ENCODE measurements at places on chromosomes 2 and 18. TPM values are rescaled to one million over a fixed set of nuclear protein-coding genes. Genes with fewer than 3 reads are reported as not detected.

DNA sequence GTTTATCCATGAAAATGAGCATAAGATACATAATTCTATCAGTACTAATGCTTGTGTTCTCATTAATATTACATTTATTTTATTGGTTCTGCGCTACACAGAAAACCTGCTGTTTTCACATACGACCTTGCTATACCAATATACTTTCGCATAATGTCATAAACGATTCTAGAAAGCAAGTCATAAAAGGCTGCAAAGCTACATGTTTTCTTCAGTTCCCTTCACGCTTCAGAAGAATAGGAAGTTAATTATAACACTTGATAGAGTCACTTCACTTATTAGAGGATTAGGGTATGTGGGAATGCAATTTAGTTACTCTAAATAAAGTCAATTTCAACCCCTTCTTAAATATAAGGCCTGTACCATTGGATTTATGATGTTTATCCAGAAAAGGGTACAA, 29.0 kb downstream of the PSME4 start:
- no peak for DNase-seq
- peaks cover 1% of the 10 kb centered on the region for H3K36me3 ChIP-seq
- H3K4me3 ChIP-seq, result no peak overlapping the region
- H3K27me3 ChIP-seq, result no peaks in the 10 kb centered on the region

SCYGR4 gene
- not detected for total RNA-seq

DNA sequence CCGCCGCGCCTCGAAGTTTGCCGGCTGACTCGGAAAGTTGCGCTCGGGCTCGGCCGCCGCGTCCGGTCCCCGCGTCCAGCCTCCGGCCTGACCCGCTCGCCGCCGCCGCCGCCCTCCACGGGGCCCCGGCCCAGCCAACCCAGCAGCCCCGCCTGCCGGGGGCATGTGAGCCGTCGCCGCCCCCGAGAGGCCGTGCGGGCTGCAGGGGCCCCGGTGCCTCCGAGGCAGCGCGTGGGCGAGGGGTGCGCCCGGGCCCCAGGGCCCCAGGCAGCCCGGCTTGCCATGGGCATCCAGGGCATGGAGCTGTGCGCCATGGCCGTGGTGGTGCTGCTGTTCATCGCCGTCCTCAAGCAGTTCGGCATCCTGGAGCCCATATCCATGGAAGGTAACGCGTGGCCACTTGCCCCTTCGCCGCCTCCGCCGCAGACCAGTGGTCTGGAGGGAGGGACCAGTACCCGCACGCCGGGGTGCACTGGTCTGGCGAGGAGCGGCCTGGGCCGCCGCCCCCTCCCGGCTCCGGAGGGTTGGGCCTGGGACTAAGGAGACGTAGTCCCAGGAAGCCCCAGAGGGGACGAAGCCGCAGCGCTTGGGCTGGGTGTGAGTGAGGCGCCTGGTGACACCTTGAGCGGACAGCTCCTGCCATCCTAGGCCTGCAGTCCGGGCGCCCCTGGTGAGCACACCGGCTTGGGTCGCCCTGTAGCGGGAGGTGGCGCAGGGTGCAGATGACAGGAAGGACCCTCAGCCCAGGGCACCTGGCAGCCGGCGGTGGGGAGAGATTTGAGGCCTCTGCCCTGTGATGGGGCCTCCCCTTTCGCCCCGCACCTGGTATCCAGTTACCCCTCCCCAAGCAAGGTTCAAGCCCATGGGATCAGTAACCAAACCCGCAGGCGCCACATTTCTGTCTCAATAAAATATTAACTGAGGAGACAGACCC, 49.9 kb downstream of the KCNIP3 start:
- peak overlapping the region; percentile 40 for H3K27ac ChIP-seq
- H3K27me3 ChIP-seq, result no peaks in the 10 kb centered on the region
- H3K36me3 ChIP-seq, result no peaks in the 10 kb centered on the region
- peak overlapping the region; percentile 77 for H3K4me3 ChIP-seq

- H3K4me3 ChIP-seq, result no peak overlapping the region
- no peak overlapping the region for H3K27ac ChIP-seq
- no peaks in the 10 kb centered on the region for H3K36me3 ChIP-seq
These were observed 364.4 kb downstream of the ZNF521 start for GRCh38 chr18:24987303-24988252.

GRCh38 chr2:234919711-234920110, 32.1 kb upstream of the SH3BP4 start:
- no peak overlapping the region for H3K27ac ChIP-seq
- no peaks in the 10 kb centered on the region for H3K27me3 ChIP-seq
- no peaks in the 10 kb centered on the region for H3K4me1 ChIP-seq
- DNase-seq, result no peak

DNA sequence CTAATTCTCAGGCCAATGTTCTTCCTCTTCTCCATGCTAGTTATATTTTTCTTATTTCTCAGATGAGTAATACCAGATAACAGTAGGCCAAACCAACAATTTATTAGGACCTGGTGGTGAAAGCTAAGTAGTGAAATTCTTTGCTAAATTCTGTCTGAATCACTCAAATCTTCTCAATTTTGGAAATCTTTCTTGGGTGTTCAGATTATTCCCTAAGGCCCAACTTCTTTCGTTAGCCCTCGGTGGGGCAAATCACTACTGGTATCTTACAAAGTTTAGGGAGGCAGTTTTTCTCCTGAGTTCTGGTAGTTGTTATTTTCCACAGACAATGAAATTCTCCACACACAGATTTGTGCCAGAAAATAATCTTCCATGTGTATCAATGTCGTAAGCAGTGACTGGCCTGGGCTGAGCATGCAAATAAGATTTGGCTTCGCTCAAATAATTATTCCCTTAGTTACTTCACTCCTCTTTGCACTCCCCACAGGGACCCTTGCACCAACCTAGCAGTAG, 443.5 kb upstream of the SLC14A2 start:
- no peaks in the 10 kb centered on the region for H3K4me1 ChIP-seq
- H3K27me3 ChIP-seq, result no peaks in the 10 kb centered on the region
- no peak overlapping the region for H3K27ac ChIP-seq

DNA sequence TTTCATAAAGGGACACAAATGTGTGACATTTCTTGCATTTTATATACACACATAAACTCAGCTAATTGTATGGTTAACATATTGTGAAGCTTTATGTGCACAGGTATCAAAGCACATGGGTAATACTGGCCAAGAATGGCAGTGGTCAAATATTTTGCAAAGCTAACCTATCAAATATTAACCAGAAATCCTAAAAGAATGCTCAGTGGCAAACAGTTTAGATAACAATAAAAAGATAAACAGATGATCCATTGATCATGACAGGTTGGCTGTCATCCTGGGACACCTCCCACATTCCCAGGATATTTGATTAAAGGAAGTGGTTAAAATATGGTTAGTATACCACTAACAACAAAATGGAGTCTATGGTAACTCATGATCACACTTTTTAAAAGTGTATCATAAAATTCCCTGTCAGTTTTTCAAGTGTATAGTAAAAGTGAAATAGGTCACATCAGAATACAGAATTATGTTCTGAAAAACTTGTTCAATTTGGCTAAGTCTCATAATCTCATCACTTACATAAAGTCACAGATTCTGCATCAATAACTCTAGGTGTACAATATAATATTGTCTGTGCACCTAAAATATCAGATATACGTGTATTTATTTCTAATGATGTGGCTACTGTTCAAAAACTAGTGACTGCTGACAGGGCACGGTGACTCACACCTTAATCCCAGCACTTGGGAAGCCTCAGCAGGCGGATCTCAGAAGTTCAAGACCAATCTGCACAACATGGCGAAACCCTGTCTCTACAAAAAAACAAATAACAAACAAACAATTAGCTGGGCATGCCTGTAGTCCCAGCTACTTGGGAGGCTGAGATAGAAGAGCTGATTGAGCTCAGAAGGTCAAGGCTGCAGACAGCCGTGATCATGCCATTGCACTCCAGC, 48.9 kb downstream of the CDH2 start:
- no peak overlapping the region for H3K4me3 ChIP-seq
- peaks cover 16% of the 10 kb centered on the region for H3K4me1 ChIP-seq
- H3K27ac ChIP-seq, result no peak overlapping the region
- no peaks in the 10 kb centered on the region for H3K36me3 ChIP-seq

- H3K27me3 ChIP-seq, result no peaks in the 10 kb centered on the region
- no peak overlapping the region for H3K4me3 ChIP-seq
- H3K4me1 ChIP-seq, result no peaks in the 10 kb centered on the region
- H3K36me3 ChIP-seq, result no peaks in the 10 kb centered on the region
- no peak for DNase-seq
These were observed 91.0 kb downstream of the CSRNP3 start for GRCh38 chr2:165560377-165560988.

UPP2 gene
- total RNA-seq, result not detected

DNA sequence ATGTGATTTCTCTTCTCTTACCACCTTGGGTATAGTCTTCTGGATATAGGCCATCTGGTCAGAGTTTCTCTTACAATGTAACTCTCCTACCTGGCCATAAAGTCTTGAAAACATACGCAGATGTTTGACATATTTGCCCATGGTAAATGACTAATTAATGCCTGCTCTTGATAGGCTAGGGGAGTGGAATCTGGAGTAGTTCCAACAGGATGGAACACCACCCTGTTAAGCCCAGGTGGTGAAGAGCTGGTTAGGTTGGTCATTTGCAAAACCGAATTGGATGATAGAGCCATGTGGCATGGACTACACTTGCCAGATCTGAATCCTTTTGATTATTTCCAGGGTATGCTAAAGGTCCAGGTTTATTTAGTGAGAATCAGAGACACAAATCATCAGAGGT, 36.5 kb downstream of the HADHB start:
- H3K36me3 ChIP-seq, result peaks cover 62% of the 10 kb centered on the region
- no peaks in the 10 kb centered on the region for H3K4me1 ChIP-seq
- H3K27ac ChIP-seq, result no peak overlapping the region
- no peak for DNase-seq
- H3K27me3 ChIP-seq, result no peaks in the 10 kb centered on the region
- no peak overlapping the region for H3K4me3 ChIP-seq

GRCh38 chr2:190497428-190497827, 37.1 kb downstream of the NEMP2 start:
- H3K27me3 ChIP-seq, result no peaks in the 10 kb centered on the region
- no peak overlapping the region for H3K4me3 ChIP-seq
- no peak for DNase-seq
- H3K36me3 ChIP-seq, result peaks cover 3% of the 10 kb centered on the region
- no peaks in the 10 kb centered on the region for H3K4me1 ChIP-seq

- peak overlapping the region; percentile 31 for H3K4me3 ChIP-seq
- DNase-seq, result no peak
- H3K27me3 ChIP-seq, result no peaks in the 10 kb centered on the region
- H3K36me3 ChIP-seq, result no peaks in the 10 kb centered on the region
These were observed 1276.1 kb upstream of the FAM98A start for GRCh38 chr2:34875091-34875745.

GRCh38 chr18:44791520-44791919, 110.8 kb downstream of the SETBP1 start:
- DNase-seq, result no peak
- peak overlapping the region; percentile 7 for H3K4me3 ChIP-seq
- no peaks in the 10 kb centered on the region for H3K27me3 ChIP-seq
- H3K27ac ChIP-seq, result peak overlapping the region; percentile 88
- no peaks in the 10 kb centered on the region for H3K36me3 ChIP-seq
- peaks cover 50% of the 10 kb centered on the region for H3K4me1 ChIP-seq

DNA sequence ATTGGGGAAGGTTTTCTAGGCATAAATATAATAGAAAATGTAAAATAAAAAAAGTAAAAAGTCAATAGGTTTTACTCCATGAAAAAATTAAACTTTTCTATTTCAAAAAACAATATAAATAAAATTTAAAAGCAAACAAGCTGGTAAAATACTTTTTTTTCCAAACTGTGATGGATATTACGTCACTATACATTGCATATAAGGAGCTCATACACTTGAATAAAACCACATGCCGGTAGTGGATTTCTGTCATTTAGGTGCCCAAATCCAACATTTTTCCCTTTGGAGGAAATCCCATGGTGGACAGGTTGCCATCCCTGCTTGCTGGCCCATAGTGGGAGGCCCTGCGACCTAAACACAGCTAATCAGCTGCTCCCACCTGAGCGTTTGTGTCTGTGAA, 289.4 kb upstream of the HNRNPA3 start:
- H3K4me3 ChIP-seq, result no peak overlapping the region
- H3K27me3 ChIP-seq, result no peaks in the 10 kb centered on the region
- H3K4me1 ChIP-seq, result no peaks in the 10 kb centered on the region

GRCh38 chr2:15556311-15556930, 4.7 kb downstream of the NBAS start:
- no peak overlapping the region for H3K4me3 ChIP-seq
- no peak for DNase-seq
- H3K4me1 ChIP-seq, result peaks cover 10% of the 10 kb centered on the region
- peaks cover 3% of the 10 kb centered on the region for H3K36me3 ChIP-seq
- no peak overlapping the region for H3K27ac ChIP-seq
